ENCODE measurements at places on chromosomes 7 and 10.
A peak's percentile ranks its signal among the peaks of the same experiment; 100 is the strongest.

GRCh38 chr10:14040787-14041631 is 289.7 kb downstream of the FRMD4A start:
- no peak for DNase-seq

GRCh38 chr10:80487421-80487785 is 33.3 kb downstream of the TSPAN14 start:
- DNase-seq = no peak

GRCh38 chr7:100546926-100547800 is 8.2 kb downstream of the AGFG2 start:
- no peak for DNase-seq

DNA sequence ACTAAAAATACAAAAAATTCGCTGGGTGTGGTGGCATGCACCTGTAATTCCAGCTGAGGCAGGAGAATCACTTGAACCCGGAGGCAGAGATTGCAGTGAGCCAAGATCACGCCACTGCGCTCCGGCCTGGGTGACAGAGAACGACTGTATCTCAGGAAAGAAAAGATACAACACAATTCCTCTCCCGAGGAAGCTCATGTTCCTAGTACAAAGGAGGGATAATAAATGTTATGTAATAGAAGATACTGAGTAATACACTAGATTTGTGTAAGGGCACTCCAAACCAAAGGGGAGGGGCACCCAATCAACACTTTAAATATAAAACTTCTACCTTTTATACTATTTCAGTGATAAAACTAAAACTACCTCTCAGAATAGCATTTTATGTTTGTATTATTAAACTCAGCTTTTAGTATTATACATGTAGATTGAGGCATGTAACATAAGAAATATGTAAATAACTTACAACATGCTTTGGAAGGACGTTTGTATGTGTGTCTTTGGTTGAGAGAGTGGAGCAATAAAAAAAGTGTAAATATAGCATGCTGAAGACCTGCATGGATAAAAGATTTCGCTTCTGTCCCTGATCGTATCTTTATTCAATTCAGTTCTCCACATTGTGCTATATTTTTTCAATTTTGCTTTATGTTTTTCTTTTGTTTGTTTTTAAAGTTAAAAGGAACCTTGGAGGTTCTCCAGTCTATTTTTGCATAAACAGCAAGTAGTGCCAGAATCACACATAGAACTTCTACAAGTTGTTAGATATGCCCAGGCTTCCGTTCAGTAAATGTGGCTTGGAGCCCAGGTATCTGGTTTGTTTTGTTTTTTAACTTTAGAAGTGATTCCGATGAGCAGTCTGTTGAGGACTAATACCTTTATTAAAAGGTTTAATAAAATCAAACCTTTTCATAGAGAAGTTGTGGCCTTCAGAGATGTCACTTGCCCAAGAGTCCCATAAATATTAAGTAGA is 71.9 kb downstream of the WAC start:
- DNase-seq = no peak

DNA sequence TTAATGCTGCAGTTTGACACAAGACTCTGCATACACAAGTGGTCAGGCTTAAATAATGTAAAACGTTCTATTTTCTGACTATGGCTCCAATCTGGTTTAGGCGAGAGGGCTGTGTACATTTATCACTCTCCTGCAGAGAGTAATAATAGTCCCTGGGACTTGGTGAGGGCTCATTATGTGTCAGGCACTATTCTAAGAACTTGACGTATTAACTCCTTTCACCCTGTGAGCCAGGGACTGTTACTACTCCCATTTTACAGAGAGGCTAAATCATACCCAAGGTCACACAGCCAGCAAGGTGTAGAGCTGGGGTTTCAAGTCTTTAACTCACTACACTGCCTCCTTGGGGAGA is 187.2 kb upstream of the LYZL2 start:
- DNase-seq = no peak

DNA sequence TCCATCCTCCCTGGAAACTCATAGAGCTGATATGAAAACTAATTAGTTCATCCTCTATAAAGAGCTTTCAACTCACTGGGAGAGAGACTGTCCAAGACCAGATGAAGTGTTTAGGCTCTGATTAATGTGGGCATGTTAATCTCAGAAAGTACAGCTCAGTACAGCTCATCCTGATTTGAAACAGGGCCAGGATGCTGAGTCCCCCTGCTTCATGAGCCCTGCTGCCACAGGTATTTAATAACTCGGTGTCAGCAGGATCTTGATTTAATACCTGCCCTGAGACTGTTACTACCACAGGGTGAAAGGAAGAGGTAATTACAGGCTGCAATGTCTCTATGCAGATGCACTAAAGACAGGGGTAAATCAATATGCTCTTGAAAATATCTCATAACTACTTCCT is 10.8 kb downstream of the LMOD2 start:
- no peak for DNase-seq

GRCh38 chr10:22344249-22344648 is 1.0 kb upstream of the SPAG6 start:
- no peak for DNase-seq

GRCh38 chr10:61157182-61157581 is 213.2 kb upstream of the RHOBTB1 start:
- DNase-seq = no peak

GRCh38 chr10:509361-510102 is 179.9 kb downstream of the DIP2C start:
- DNase-seq = no peak

- DNase-seq = no peak
Observed at GRCh38 chr10:110334061-110334656, 29.4 kb upstream of the SMNDC1 start.

DNA sequence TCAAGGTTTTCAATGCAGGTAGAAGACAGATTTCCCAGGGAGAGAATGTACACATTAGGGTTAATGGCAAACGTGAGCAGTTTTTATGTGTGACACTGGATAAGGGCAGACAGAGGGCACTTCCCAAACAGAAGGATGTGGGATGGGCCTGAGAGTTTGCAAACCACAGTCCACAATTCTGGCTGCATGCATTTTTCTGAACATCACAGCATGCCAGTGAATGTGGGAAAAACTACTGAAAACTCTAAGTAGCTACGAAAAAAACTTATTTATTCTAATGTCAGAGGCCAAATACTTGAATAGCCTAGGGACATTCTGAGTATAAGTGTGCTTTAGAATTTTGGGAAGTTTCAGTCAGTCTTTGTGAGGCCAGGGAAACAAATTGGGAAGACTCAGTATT is 145.9 kb downstream of the NRCAM start:
- no peak for DNase-seq

- DNase-seq = no peak
Observed at GRCh38 chr10:83932245-83932644, 207.1 kb upstream of the GHITM start.

GRCh38 chr7:134029743-134030142 is 97.4 kb upstream of the LRGUK start:
- no peak for DNase-seq

GRCh38 chr7:100886142-100886935 is 3.2 kb downstream of the UFSP1 start:
- DNase-seq = no peak

DNA sequence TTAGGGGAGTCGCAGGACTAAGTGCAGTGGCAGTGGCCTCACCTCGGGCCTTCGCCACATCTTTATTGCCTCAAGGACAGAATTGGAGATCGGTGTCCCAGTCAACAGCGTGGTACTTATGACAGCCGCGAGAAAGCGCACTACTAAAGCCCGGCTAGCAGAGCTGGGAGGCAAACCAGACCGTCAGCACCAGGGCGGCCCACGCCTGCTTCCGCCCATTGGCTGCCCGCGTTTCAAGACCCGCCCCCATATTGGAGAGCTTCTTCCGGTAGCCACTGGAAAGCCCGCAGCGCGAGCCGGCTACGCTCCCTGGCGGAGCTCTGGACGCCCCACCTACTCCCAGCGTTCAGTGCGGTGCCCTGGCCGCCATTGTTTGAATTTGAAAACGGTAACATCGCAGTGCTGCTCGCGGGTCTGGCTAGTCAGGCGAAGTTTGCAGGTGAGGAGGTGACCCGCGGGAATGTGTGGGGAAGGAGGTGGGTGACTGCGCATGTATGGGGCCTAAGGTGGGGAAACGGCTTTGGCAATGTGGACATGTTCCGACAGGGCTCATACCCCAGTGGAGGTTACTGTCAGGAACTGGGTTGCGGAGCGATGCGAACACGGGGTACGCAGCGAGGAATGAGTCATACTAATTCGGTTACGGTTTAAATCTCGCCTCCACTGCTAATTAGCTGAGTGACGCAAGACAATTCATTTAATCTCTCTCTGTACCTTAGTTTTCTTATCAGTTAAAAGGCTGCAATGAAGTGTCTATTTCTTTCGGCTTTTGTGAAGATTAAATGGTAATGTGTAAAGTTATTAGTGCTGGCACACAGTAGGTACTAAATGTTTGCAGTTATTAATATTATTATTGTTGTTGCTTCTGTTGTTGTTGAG is at the start of gene KIF20B:
Gene KIF20B, plus strand, starts transcription at position 349 of the 879 bp plus-strand sequence. CDS start 3,705 bp downstream, outside the sequence.
- DNase-seq = peak; percentile 96

DNA sequence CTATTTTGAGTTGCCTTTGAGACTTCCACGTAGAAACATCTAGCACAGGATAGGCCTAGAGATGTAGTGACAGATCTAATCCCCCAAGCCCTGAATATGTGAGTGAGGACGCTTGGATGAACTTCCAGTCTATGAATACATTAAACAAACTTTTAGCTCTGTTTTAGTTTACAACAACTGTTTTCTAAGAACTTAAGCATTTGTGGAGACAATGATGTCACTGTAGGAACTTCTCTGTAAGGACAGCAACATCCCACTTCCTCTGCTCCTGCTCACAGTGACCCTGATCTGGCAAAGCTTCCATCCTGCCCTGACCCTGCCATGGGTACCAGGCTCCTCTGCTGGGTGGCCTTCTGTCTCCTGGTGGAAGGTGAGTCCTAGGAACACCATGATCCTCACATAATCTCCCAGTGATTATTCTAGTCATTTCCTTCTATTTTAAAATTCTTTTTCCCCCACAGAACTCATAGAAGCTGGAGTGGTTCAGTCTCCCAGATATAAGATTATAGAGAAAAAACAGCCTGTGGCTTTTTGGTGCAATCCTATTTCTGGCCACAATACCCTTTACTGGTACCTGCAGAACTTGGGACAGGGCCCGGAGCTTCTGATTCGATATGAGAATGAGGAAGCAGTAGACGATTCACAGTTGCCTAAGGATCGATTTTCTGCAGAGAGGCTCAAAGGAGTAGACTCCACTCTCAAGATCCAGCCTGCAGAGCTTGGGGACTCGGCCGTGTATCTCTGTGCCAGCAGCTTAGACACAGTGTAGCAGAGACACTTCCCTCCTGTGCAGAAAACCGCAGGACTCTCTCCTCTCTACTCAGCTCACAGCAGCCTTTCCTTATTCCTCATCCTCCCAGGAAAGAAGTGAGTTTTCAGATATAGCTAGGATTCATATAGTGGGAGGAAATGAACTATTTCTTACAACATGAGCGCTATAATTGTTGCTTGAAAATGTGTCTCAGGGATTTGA is 194.4 kb upstream of the PRSS1 start:
- DNase-seq = no peak

DNA sequence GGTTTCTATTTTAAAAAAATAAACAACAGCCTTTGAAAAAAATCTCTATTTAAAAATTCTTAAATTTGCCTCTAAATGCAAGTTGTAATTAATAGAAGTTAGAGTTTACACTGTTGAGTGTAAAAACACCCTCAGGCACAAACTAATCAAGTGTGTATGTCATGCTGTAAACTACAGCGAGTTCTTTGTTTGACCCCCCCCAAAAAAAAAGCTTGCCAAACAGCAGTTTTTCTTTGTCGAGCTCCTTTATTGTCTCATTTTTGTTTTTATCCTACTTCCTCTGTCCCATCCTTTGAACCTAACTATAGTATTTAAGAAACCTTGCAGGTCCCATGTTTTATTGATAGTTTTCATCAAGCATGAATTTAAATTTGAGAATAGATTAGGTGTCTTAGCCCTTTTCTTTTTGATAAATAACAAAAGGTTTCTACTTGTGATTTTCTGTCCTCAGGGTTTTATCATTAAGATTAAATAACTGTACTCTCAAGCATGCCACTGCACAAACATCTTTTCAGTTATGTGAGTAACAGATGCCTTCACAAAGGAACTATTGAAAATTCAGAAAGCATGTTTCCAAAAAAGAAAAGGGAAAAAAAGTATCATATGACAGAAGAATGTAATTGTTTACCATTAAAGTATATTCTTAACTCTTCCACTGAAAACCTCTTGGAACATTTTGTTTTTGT is 176.0 kb downstream of the ARID5B start:
- no peak for DNase-seq

DNA sequence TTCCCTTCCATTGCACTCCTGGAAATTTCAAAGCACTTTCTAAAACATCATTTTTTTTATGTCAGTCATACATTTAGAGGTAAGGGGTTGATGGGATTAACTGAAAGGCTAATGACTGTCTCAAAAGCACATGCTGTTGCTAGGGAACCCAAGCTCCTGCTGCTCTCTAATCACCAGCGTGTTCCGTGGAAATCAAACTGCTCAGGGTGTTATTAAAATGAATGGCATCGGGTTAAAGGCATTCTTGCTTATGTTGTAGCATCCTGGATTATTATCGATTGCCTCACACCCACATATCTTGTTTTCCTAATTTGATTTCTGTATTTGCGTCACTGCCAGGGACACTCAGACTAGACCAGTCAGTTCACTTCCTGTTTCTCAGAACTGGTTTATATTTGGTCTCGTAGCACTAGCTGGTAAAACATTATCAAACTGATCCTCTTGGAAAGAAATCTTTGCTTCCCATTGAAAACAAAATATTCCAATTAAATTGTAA is 216.5 kb upstream of the MKLN1 start:
- peak; percentile 68 for DNase-seq

DNA sequence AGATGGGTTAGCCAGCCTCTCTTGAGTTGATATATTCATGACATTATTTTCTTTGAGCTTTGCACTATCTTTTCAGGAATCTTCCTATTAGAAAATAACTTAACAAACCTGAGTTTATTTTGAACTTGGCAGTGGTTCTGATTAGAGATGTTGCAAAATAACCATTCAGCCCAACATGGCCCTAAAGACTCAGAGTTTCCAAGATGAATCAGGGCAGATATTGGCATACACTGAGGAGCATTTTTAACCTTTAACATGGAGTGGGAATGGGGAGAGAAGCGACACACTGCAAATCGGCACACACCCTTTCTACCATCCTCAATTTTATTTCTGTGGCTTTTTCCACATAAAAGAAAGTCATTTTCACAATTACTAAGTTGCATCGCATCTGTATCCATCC is 190.8 kb downstream of the TRIL start:
- no peak for DNase-seq

- no peak for DNase-seq
Observed at GRCh38 chr10:45370202-45370955, 3.6 kb upstream of the ALOX5 start.

GRCh38 chr10:42543840-42544372 is 94.5 kb downstream of the ZNF33B start:
- no peak for DNase-seq

GRCh38 chr7:149524394-149524793 is 26.8 kb upstream of the ZNF746 start:
- DNase-seq = peak; percentile 68
